ENCODE measurements at places on chromosomes 16 and 17. TPM values are rescaled to one million over a fixed set of nuclear protein-coding genes. Genes with fewer than 3 reads are reported as not detected.

Gene FA2H
- 0.17 TPM for polyA plus RNA-seq

Gene CCR7
- polyA plus RNA-seq: not detected

Gene ABCA6
- not detected for polyA plus RNA-seq

Gene OR1A1
- polyA plus RNA-seq: not detected

Gene VKORC1
- polyA plus RNA-seq: 122 TPM
